ENCODE measurements at places on chromosomes 5 and 9. TPM values are rescaled to one million over a fixed set of nuclear protein-coding genes. Genes with fewer than 3 reads are reported as not detected.
A peak's percentile ranks its signal among the peaks of the same experiment; 100 is the strongest.

DNA sequence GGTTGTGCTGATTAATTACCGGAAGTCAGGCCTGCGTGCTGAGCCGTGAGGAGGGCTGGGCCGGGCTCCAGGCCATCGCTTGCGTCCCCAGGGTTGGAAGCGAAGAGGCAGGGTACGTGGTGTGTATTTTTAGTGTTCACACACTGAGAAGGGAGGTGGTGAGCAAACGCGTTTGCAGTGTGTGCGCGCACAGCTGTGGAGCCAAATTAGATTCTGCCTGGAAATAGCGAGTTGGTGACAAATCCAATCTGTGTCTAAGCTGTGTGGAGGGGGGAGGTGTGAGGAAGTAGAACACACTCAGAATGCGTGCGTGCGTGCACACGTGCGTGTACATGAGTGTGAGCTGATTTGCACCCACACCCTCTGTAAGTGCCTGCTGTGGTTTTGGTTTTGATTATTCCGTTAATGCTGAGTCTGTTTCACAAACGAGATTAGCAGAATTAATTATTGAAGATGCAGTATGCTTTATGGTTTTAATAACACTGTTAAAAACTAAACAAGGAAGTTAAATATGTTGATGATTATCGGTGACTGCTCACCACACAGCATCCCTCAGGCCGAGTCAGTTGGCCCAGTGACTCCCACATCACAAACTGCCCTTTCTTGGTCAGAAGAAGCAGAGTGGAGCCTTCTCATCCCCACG lies 111.8 kb upstream of the FCN2 start:
- peak overlapping the region; percentile 11 for H3K27ac ChIP-seq
- no peaks in the 10 kb centered on the region for H3K36me3 ChIP-seq
- H3K27me3 ChIP-seq = no peaks in the 10 kb centered on the region
- DNase-seq = no peak
- H3K4me3 ChIP-seq = no peak overlapping the region

DNA sequence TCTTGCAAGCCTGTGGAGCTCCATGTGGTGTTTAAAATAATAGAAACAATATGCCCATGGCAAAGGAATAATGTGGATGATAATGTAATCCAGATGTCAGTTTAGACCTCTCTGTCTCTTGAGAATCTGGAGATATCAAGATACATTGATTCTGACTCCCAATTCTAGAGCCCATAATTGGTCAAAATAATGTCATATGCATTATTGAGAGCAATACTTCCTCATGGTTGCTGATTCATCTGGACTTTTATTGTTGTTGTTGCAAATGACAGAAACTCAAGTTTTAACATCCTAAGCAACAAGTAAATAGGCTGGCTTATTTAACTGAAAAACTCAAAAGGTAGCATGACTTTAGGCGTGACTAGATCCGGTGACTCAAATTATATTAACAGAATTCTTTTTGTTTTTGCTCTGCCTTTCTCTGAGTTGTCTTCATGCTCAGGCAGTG lies 152.1 kb downstream of the PCSK1 start:
- H3K27ac ChIP-seq = peak overlapping the region; percentile 65
- H3K36me3 ChIP-seq = no peaks in the 10 kb centered on the region
- no peak for DNase-seq
- H3K27me3 ChIP-seq = no peaks in the 10 kb centered on the region
- H3K4me1 ChIP-seq = peaks cover 36% of the 10 kb centered on the region
- no peak overlapping the region for H3K4me3 ChIP-seq

Gene NMUR2
- not detected for total RNA-seq

Gene SYNPO
- 2.5 TPM for total RNA-seq

- H3K4me3 ChIP-seq = peak overlapping the region; percentile 88
- H3K27me3 ChIP-seq = no peaks in the 10 kb centered on the region
- H3K27ac ChIP-seq = peak overlapping the region; percentile 72
- H3K4me1 ChIP-seq = peaks cover 12% of the 10 kb centered on the region
- no peaks in the 10 kb centered on the region for H3K36me3 ChIP-seq
- DNase-seq = no peak
Measured at GRCh38 chr5:132829742-132830435, 558 bp downstream of the SHROOM1 start.

Gene ADAMTS12
- total RNA-seq = 1.3 TPM

- no peak for DNase-seq
- no peaks in the 10 kb centered on the region for H3K36me3 ChIP-seq
- H3K4me1 ChIP-seq = peaks cover 20% of the 10 kb centered on the region
- no peak overlapping the region for H3K4me3 ChIP-seq
- H3K27me3 ChIP-seq = peaks cover 10% of the 10 kb centered on the region
- no peak overlapping the region for H3K27ac ChIP-seq
Measured at GRCh38 chr9:122122903-122123632, 30.0 kb upstream of the TTLL11 start.

GRCh38 chr5:124512952-124513632 lies 233.3 kb downstream of the ZNF608 start:
- no peaks in the 10 kb centered on the region for H3K4me1 ChIP-seq
- DNase-seq = no peak
- H3K4me3 ChIP-seq = no peak overlapping the region
- no peaks in the 10 kb centered on the region for H3K36me3 ChIP-seq

Gene KCNV2
- not detected for total RNA-seq

- H3K27me3 ChIP-seq = no peaks in the 10 kb centered on the region
- no peak overlapping the region for H3K4me3 ChIP-seq
- no peak overlapping the region for H3K27ac ChIP-seq
- no peak for DNase-seq
- H3K4me1 ChIP-seq = peaks cover 9% of the 10 kb centered on the region
- no peaks in the 10 kb centered on the region for H3K36me3 ChIP-seq
Measured at GRCh38 chr9:112757940-112758339, 7.4 kb downstream of the SNX30 start.

DNA sequence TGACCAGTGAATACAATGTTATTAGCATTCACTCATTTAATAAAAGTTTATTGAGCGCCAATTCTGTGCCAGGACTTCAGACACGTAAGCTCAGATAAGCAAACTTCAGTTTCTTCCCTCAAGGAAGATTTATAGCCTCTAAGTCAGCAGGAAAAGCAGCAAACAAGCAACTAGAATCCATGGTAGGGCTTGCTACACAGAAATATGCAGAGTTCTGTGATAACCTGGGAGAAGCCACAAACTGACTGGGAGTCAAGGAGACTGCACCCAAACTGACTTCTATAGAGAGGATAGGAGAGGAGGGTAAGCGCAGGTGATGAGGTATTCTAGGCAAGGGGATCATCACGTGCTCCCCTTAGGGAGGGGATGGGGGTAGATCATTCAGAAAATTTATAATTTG lies 1.4 kb upstream of the OGN start:
- no peak overlapping the region for H3K4me3 ChIP-seq
- no peak for DNase-seq
- no peaks in the 10 kb centered on the region for H3K27me3 ChIP-seq

DNA sequence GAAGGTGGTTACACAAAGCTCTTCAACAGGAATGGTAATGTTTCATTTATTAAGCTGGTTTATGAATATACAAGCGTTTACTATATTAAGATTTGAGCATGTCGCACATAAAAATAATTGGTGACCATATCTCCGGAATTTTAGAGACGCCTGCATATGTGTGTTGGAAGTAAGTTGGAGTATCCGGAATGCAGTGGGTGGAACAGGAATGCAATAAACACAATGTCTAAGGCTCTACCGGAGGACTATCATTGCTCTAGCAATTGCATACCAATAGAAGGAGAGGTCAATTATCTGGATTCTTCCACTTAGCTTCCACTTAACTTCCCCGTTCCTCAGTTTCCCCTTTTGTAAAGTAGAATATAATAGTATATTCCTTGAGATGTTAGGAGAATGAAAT lies 1.1 kb upstream of the CEP78 start:
- peaks cover 29% of the 10 kb centered on the region for H3K4me1 ChIP-seq
- H3K4me3 ChIP-seq = peak overlapping the region; percentile 72
- H3K36me3 ChIP-seq = peaks cover under 1% of the 10 kb centered on the region
- no peak for DNase-seq

DNA sequence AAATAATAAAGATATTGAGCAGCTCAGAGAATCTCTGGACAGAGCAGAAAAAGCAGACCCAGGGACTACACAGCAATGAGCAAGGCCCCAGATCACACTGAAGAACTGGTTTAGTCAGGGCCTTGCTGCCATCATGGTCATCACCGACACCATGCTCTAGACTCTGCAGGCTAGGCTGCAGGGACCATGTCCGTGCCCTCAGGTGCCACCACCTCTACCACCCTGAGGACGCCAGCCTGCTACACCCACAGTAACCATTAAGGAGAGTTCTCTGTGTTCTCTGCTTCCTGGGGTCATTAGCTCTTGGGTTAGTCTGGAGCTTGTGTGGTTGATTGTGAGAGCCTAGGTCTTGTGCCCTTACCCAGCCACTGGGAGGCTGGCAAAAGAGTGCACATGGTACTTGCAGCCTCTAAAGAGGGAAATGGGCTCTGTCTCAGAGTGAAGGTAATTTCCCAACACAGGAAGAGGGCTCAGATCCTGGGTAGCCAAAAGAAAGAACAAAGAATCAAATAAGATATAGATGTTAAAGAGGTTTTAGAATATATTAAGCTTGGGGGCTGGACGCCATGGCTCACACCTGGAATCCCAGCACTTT lies 31.9 kb upstream of the JADE2 start:
- H3K4me1 ChIP-seq = no peaks in the 10 kb centered on the region
- no peak overlapping the region for H3K27ac ChIP-seq
- no peak overlapping the region for H3K4me3 ChIP-seq
- no peaks in the 10 kb centered on the region for H3K36me3 ChIP-seq
- no peaks in the 10 kb centered on the region for H3K27me3 ChIP-seq

Gene FOXD4L4
- 1.1 TPM for total RNA-seq

All from esophagus squamous epithelium (tissue), 5 donors.